ENCODE measurements at places on chromosomes 11 and 22. TPM values are rescaled to one million over a fixed set of nuclear protein-coding genes. Genes with fewer than 3 reads are reported as not detected.
A peak's percentile ranks its signal among the peaks of the same experiment; 100 is the strongest.

The KDM4E gene
- total RNA-seq: not detected

DNA sequence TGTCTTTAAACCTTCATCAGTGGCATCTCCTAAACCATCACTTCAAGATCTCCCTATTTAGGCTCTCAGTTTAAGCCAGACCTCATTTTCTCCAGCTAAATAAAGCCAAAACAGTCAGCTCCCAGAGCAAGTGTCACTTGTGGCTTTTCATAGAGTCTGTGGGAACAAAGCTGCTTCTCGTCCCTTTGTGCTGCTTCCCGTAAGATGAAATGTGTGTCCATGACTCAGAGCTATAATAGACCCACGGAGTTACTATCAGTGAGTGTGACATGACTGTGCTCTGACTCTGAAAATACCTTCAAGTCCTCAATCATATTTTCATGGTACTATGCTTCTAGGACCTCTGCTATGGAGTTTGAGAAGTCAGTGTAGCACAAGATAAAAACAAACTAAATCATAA, 57.3 kb upstream of the SLN start:
- DNase-seq: no peak

- no peak for DNase-seq
These were observed 98.6 kb upstream of the BLID start for GRCh38 chr11:122214567-122214966.

The HBG2 gene
- total RNA-seq: not detected

DNA sequence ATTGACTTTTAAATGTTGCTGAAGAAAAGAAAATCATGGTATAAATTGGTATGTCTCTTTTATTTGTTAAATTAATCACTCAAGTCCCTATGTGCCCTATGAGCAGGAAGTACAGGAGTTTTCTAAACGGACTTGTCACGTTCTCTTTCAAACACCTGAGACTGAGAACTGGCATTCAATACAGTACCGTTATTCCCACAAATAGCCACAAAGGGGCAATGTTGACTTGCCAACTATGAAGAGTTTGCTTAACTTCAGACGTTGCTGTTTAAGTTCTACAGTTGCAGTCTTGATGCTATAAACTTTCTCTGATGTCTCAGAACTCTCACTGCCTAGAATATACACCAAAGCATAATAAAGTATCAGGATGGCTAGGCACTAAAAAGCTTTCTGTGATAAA, 7.6 kb downstream of the OR56A1 start:
- DNase-seq: peak; percentile 29

The LPXN gene
- total RNA-seq: 101 TPM

- DNase-seq: no peak
These were observed 96.5 kb downstream of the DLG2 start for GRCh38 chr11:85530634-85531033.

GRCh38 chr22:20244691-20245576, 23.2 kb downstream of the RTN4R start:
- DNase-seq: peak; percentile 12

DNA sequence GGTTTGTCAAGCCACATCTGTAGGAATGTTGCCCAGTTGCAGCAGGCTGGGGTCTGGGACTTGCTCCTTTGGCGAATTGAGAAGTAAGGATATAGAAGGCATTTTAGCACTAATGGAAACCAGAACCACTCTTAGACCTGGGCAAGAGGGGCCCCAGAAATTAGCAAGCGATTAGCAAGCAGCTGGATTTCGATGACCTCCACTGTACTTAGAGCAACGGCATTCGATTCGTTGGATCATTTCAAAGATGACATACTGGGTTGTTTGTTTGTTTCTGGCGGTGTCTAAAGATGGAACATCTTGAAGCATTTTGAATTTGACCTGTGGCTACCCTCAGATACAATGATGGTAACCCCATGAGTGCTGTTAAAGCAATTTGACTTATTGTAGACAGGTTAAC, 1.2 kb upstream of the CDPF1 start:
- DNase-seq: no peak

- DNase-seq: no peak
These were observed 167.1 kb downstream of the CRYBB2 start for GRCh38 chr22:25386538-25386884.

DNA sequence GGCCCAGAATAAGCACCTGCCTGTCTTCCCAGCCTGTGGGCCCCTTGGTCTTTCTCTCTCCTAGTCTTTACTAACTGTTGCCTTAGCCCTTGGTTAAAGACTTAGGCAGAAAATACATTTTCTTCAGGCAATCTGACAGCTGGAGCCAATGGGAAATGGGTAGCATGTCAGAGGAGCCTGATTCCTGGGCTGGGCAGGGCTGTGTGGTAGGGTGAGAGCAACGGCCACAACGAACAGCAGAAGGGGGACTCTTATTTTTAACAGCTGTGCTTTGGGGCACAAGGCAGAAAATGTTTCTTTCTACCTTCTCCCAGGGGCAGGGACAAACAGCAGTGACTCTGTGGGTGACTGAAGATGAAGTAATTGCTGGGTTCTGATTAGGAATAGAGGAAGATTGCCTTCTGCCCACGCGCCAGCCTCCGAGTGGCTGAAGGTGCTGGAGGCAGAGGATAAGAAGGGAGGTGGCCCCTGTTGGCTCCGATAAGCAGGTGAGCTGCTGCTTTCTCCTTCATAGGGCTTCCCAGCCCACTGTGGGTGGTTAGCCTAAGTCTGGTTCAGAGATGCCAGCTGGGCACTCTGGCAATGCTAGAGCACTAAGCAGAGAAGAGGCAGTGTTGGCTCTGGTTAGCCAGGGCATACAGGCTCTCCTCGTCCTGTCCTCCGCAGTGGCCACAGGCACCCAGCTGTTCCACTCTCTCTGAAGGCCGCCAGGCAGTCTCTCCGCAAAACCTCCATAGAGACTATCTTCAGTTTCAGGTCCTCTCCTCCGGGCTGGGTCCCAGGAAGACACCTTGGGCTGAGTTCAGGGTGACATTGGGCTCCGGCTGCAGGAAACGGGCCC, 1.5 kb downstream of the YPEL4 start:
- no peak for DNase-seq

DNA sequence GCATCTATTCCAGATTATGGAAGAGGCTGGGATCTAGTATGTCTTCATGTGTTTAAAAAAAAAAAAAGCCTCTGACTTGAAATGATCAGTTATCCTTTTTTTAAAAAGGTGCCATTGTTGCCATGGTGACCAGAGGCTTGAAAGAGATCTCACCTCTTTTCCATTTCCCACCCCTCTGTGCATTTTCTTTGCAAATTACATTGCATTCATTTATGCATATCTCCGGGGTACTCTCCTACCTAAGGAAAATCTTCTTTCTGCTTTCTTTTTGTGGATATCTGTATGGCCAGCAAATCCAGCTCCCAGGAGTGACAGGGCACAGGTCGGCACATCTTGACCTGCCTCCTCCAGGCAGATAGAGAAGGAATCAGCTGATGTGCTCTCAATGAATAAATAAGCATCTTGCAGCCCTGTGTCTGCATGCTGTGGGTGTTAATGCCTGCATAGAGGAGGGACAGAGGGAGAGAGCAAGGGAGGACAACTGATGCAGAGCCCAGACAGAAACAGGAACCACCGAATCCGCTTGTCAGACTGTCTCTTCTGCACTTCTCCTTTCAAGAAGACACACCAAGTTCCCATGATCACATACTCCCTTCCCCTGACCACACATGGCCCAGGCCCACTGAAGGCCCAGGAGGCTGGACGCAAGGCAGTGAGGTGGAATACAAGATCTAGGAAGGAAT, 50.9 kb downstream of the CWC15 start:
- DNase-seq: no peak

The GPR83 gene
- 0.15 TPM for total RNA-seq

GRCh38 chr11:120714438-120714837, 202.9 kb downstream of the GRIK4 start:
- DNase-seq: no peak

- DNase-seq: no peak
These were observed 66.4 kb downstream of the CD82 start for GRCh38 chr11:44631831-44632230.

DNA sequence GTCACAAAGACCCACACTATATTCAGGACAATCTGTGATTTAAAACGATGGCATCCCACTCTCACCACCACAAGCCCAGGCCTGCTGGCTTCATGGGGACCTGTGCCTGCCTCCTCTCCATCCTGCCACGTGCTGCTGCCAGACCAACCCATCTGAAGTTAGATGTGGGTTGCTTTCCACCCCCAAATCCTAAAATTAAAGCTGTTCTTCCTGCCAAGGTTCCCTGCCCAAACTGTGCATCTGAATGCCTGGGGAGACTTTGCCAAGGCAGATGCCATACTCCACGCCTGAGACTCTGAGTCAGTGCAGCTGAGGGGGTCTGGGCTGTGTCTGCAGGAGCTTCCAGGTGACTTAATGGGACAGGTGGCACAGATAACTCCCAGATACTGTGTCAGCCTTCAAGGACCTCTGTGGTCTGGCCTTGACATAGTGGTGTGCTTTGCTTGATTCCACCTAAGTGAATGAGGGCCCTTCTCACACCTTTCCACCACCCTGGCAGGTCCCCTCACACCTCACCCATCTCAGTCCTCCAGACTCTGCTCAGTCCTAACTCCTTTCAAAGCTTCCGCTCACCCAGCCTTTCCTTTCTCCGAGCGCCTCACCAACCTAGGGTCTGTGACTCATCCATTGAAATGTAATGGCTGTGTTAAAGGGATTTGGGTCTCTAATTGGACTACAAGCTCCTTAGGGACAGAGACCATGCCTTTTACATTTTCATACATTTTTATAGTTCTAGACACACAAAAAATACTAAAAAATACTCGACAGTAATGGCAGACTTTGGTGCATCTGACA, 18.6 kb downstream of the ADAMTS8 start:
- DNase-seq: no peak

- no peak for DNase-seq
These were observed 125.0 kb upstream of the NARS2 start for GRCh38 chr11:78699609-78700135.

GRCh38 chr22:41238570-41239442, 1.9 kb downstream of the CHADL start:
- no peak for DNase-seq

DNA sequence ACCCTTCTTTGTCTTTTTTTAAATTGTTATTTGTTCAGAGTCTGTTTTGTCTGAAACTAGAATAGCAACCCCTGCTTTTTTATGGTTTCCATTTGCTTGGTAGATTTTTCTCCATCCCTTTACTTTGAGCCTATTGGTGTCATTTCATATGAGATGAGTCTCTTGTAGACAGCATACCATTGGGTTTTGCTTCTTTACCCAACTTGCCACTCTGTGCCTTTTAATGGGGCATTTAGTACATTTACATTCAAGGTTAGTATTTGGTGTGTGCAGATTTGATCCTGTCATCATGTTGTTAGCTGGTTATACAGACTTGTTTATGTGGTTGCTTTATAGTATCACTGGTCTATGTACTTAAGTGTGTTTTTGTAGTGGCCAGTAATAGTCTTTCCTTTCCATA, 28.0 kb downstream of the CCDC15 start:
- DNase-seq: no peak

DNA sequence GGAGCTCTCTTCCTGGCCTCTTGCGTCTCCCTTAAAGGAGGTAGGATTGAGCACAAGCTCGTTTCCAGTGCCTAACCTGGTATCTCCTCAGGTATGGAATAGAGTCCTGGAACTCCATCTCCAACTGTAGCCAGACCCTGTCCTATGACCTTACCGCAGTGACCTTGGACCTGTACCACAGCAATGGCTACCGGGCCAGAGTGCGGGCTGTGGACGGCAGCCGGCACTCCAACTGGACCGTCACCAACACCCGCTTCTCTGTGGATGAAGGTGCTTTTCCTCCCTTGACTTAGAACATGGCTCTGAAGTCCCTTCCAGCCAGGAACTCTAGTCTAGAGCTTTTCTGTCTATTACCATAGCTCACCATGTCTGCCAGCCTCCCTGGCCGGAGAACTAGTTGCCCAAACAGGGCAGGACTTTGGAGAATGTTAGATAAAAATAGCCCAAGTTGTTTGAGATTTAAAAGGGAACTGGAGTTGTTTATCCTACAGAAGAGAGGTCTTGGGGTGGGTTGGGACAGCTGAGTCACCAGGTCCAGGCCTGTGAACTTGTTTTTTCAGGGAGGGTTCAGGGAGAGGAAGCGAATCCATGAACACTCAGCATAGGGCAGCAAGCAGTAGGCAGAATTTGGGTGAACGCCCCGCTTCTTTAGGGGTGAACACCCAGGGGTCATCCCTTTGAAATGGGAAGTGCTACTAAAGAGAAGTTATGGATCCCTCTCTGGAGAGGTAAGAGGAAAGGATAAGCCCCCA, 3.3 kb downstream of the IL10RA start:
- peak; percentile 15 for DNase-seq

DNA sequence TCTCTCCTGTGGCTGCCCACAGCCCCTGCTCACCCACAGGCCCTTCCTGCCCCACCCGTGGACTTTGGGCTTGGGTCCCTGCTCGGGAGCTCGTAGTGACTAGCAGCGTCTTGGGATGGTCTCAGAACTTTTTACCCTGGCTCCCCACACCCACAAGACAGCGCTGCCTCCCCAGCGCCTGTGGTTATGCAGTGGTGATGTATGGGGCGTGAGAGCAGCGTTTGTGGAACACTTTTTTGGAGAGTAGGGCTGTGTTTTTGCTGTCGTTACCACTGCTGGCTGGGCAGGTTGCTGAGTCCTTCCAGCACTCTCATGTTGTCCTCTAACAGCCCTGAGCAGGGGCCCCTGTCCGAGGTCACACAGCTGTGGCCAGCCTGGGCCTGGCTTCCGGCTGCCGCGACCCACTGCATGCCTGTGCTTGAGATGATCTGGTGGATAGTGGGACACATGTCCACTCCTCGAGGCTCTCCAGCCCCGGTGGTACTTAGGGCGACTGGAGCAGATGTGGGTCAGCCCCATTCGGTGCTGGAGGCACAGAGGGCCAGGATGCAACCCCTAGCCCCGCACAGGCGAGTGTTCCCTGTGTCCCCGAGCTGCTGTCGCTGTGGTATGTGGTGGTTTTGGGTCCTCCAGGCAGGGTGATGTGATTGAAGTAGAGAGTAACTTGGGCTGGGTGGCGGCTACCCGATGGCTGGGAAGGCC, 7.1 kb upstream of the GRAMD4 start:
- DNase-seq: no peak

GRCh38 chr22:47552024-47552423, 789.6 kb downstream of the TBC1D22A start:
- no peak for DNase-seq

DNA sequence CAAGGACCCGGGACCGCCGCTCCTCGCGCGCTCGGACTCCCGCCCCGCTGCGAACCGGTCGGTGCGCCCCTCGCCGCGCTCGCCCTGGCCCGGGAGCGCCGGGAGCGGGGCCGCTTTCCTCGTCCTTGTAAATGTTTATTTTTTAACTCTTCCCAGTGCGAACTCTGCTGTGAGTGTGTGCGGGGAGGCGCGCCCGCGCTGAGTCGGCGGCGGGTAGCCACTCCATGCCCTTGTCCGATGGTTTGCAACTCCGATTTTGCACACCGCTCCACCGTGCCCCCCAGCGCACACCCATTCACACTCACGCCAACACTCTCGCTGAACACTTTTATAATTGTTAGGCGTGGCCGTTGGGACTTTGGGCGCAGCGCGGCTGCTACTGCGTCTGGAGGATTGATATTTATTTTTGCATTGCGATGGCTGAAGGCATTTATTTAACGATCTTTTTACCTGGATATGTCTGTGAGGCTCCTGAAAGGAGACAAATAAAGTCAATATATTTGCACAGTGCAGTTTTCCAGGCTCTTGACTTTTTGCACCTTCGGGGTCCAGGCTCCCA, 1.0 kb downstream of the C11orf96 start:
- DNase-seq: no peak
